ENCODE measurements at places on chromosomes 7 and 10. TPM values are rescaled to one million over a fixed set of nuclear protein-coding genes. Genes with fewer than 3 reads are reported as not detected.

Gene PPP1R17
- total RNA-seq, result not detected

Gene COL1A2
- 107 TPM for total RNA-seq

Gene OR2AE1
- total RNA-seq, result 2.0 TPM

Gene GRB10
- 229 TPM for total RNA-seq

Gene MLXIPL
- total RNA-seq, result 33.0 TPM

Gene RBM20
- total RNA-seq, result 14.5 TPM

Gene CALML3
- total RNA-seq, result not detected

Gene LIPM
- not detected for total RNA-seq

Gene GCK
- 1.3 TPM for total RNA-seq

Gene SPACDR
- total RNA-seq, result 1.0 TPM

Gene AOAH
- 4.9 TPM for total RNA-seq

Gene CTAGE8
- not detected for total RNA-seq

Gene DPP6
- 1.8 TPM for total RNA-seq

Gene CD36
- 120 TPM for total RNA-seq

Measured in body of pancreas (tissue), 4 donors.